ENCODE measurements at places on chromosomes 6 and 20.

- DNase-seq, result peak; percentile 87
Measured at GRCh38 chr20:38222231-38222922, 38.2 kb downstream of the KIAA1755 start.

DNA sequence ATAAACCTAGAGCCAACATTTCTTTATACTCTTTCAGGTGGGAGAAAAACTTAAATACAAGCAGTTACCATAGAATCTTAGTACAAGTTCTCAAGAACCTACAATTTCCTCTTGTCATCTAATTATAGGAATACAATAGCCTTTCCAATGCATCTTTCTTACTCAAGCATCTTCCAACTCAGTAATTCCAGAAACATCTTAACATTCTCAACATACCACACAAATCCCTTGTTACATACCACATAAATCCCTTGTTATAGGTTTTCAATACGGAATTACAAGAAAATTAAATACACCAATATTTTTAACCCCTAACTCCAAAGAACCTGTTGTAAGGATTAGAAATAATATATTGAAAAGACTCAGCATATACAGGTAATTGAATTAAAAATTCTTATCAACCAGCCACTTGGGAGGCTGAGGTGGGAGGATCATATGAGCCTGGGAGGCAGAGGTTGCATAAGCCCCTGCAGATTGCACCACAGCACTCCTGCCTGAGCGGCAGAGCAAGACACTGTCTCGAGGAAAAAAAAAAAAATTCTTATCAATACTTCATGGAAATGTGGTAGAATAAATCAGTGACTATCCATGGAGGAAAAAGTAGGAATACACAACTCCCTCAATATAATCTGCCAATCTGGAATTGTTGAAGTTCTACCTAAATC is 127.5 kb upstream of the CCDC28A start:
- no peak for DNase-seq

- no peak for DNase-seq
Measured at GRCh38 chr6:94498099-94498498, 1078.7 kb upstream of the EPHA7 start.

GRCh38 chr6:42505385-42505718 is 53.6 kb upstream of the TRERF1 start:
- no peak for DNase-seq

- DNase-seq, result no peak
Measured at GRCh38 chr6:11296449-11297375, 64.2 kb upstream of the NEDD9 start.

Data from glutamatergic neuron (in vitro differentiated cells).